ENCODE measurements at places on chromosomes 4 and X.

GRCh38 chr4:61556277-61556676, 356.2 kb downstream of the ADGRL3 start:
- DNase-seq, result no peak

DNA sequence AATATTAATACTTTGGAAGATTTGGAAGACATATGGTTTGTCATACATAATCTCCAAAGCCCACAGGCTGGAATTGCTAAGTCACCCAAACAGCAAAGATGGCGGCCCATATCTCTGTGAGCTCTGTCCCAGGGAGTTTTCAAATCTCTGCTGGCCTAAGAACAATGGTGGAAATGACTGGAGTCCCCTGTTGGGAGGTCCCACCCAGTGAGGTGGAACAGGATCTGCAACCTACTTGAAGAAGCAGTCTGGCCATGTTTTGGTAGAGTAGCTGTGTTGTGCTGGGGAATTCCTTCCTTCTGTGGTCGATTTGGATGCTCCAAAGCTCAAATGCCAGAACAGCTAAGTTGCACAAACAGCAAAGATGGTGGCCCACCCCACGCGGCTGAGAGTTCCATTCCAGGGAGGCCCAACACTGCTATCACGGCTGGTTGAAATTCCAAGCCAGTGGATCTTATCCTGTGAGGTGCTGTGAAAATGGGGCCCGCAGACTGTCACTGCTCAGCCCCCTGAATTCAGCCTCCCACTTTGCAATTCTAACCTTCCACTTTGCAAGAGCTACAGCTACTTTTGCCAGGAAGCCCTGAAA, 3.2 kb upstream of the UGT2B7 start:
- DNase-seq, result no peak

GRCh38 chr4:153296040-153296823, 48.3 kb upstream of the MND1 start:
- DNase-seq, result no peak

- DNase-seq, result no peak
Measured at GRCh38 chrX:100647739-100648138, 3.7 kb downstream of the SRPX2 start.

DNA sequence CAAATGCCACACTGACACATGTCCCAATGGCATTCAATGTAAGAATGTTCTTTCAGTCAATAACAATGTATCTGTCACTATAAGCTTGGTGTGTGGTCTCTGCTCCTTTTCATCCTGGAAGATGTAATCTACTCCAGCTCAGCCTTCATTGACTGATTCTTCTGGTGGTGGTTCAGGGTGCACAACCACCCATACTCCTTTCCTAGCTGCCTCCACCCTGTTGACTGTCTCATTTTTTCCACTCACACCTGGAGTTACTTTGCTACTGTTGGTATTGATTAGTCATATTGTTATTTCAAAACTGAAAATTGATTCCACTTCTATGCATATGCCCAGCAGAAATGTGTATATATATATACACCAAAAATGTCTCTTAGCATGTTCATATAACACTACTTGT, 140.5 kb downstream of the ASB9 start:
- no peak for DNase-seq

GRCh38 chr4:22502895-22503814, 12.7 kb downstream of the ADGRA3 start:
- DNase-seq, result no peak

GRCh38 chr4:183758758-183759447, 99.8 kb downstream of the TRAPPC11 start:
- DNase-seq, result no peak

- DNase-seq, result no peak
Measured at GRCh38 chr4:179097741-179098140, 1655.5 kb upstream of the AGA start.

Data from activated CD4-positive, CD25-positive, alpha-beta regulatory T cell (primary cell).